Esophagus mucosa (tissue), 1 donor: ENCODE measurements at places on chromosomes 1 and 21. TPM values are rescaled to one million over a fixed set of nuclear protein-coding genes. Genes with fewer than 3 reads are reported as not detected.
A peak's percentile ranks its signal among the peaks of the same experiment; 100 is the strongest.

The RAB4A gene
- 58.5 TPM for total RNA-seq

The OR4F16 gene
- not detected for total RNA-seq

DNA sequence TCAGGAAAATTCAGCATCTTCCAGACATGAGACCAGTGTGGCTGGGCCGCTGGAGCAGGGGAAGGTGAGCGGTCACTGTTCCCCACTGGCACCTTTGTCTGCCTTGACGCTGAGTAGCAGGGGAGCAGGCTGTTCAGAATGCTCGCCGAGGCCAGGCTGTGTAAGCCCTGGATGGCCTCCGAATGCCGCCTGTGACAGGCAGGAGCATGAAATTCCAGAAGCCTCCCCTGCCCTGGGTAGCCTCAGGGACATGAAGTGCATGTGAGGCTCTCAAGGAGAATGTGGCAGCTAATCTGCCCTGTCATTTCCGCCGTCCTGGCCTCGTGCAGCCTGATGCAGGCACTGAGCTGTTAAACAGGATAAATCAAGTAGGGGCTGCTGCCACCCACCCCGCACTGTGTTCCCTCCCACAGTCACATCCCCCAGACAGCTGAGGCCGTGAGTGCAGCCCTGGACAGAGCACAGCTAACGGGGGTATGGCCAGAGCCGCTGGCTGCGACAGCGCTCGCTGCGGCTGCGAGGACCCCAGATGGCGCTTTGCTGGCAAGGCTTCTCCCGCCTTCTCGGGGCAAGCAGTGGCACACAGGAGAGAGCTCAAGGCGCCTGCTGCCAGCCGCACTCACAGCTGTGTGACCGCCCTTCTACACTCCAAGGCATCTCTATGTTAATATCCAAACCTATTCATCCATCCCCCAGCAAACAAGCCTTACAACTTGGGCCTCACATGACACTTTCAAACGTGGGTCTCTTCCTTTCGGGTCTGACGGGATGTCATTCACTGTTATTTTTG is 105.0 kb upstream of the COL6A1 start:
- ATAC-seq, result no peak

GRCh38 chr21:25818121-25818520 is 83.3 kb downstream of the GABPA start:
- ATAC-seq, result no peak

DNA sequence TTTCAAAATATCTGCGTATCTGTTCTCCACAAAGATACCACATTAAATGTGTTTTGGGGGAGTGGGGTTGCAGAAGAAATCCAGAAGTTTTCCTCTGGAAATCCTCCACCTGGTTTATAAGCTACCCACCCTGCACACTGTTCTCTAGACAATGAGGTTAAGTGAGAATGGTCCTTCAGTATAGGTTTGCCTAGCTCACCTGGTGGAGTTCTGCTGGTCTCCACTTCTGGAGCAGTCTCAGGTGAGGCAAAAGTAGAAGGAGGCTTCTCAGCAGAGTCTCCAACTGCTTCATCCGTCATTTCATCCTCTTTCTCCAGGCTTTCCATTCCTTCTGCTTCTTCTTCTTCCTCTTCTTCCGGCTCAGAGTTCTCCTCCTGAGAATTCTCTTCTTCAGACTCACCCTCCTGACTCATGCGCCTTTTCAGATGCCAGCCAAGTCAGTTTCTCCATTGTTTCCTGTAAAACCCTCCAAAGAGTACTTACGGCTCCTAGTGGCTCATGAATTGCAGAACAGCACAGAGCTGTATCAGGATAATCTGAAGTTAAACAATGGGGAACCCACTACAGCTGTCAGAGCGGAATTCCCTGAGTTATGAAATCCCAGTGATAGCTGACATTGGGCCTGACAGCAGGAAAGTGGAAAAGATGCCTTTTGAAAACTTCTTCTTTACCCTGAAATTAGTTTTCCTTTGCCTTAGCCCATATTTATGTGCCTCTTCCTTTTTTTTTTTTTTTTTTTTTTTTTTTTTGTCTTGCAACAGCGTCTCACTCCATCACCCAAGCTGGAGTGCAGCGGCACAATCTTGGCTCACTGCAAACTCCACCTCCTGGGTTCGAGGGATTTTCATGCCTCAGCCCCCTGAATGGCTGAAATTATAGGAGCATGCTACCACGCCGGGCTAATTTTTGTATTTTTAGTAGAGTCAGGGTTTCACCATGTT is 38.5 kb downstream of the MSTO1 start:
- peak; percentile 77 for ATAC-seq

DNA sequence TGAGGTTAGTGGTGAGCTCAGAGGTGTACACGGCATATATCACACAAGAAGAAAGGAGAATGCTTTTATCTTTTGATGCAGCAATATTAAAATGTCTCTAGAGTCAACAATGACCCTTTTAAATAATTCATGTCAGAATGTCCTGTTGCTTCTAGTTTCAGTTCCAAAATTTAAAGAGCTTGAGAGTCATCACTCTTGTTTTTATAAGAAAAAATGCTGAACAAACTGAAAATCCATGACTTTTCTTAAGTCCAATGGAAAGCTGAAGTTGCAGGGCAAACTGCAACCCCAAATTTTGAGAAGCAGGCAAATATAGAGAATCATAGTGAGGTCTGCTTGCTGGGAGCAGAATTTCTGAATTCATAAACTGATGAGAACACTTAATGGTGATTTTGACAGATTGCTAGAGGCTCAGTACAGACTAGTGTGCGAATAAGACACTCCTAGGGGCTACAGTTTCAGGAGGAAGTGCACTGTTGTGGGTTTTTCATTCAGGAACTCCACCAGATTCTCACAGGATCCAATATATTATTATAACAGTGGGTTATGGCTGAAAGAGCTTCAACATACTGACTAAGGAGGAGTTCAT is 135.1 kb downstream of the CLIC6 start:
- ATAC-seq, result no peak

- ATAC-seq, result no peak
Observed at GRCh38 chr1:15489052-15489736, 13.3 kb downstream of the CELA2B start.

DNA sequence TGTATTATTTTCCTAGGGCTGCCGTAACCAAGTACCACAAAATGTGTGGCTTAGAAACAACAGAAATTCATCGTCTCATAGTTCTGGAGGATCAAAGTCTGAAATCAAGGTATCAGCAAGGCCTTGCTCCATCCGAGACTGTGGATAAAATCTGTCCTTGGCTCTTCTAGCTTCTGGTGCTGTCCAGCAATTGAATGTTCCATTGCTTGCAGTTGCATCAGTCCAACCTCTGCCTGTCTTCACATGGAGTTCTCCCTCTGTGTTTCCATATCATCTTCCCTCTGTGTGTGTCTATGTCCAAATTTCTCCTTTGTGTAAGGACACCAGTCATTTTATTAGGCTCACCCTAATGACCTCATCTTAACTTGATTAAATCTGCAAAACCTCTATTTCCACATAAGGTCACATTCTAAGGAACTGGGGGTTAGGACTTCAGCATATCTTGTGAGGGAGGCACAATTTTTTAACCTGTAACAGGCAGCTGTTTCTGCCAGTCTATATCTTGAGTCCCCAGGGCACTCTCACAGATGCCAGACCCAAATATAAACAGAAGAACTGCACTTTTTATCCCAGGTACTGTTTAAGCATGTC is 84.2 kb downstream of the ERG start:
- ATAC-seq, result no peak

The RGS1 gene
- 1.7 TPM for total RNA-seq

DNA sequence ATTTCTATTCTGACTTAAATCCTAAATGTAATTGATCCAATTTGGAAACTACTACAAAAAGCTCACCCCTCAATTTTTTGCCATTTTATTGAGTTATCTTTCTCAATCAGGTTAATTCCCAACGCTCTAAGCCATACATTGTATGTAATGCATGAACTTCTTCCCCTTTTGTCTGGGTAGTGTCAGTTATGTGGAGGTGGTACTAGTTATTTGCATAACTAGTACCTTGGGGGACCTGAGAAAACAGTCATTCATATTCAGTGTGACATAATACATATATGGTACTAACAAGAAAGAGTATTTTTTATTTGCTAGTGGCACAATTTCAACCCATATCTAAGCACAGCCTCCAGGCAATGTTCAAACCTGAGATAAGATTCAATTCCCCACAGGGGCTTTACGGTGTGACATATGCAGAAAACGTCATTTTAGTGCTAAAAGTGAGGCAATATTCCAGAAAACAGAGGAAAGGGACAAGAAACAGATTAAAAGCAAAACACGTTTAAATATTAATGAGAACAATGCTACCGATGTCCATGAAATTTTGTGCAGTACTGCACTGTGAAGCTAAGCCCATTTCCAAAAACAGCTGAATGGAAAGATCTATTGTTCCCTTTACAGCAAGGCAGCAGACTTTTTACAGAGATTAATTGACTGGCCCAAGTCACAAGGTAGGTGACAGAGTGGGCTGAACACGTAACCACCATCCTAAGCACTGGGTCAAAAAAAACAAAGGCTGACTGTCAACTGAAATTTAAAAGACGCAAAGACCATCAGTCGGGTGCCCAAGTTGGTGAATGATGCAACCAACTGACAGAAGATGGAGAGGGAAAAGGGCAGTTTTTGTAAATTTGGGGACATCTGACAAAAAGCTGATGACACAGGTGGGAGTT is 1.4 kb downstream of the HLCS start:
- ATAC-seq, result no peak
